NCI-H1436 treated with DMSO at 0.1 percent for 48 hours (cell line): ENCODE measurements at places on chromosomes 7 and 10.
A peak's percentile ranks its signal among the peaks of the same experiment; 100 is the strongest.

GRCh38 chr7:17159500-17160037 lies 138.9 kb upstream of the AHR start:
- no peak for DNase-seq

DNA sequence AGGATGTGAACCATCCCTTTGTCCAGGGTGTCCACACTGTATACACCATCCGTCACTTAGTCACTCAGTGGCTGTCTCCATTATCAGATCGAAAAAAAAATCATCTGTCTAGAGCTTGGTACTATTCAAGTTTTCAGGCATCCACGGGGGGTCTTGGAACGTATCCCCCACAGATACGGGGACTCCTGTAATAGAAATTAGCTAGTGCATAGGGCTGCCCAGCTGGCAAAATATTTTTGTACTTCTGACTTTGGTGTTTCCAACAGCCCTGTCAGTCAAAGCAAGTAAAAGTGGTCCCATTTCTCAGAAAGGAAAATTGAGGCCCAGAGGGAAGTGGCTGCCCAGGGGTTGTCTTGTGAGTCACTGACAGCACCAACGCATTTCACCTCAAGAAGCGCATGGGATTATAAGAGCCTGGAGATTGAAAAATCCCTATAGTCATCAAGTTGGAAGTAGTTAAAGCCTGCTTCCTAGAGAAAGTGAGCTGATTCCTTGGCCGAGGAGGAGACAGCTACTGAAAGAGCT lies 52.1 kb upstream of the SLC29A3 start:
- no peak for DNase-seq

DNA sequence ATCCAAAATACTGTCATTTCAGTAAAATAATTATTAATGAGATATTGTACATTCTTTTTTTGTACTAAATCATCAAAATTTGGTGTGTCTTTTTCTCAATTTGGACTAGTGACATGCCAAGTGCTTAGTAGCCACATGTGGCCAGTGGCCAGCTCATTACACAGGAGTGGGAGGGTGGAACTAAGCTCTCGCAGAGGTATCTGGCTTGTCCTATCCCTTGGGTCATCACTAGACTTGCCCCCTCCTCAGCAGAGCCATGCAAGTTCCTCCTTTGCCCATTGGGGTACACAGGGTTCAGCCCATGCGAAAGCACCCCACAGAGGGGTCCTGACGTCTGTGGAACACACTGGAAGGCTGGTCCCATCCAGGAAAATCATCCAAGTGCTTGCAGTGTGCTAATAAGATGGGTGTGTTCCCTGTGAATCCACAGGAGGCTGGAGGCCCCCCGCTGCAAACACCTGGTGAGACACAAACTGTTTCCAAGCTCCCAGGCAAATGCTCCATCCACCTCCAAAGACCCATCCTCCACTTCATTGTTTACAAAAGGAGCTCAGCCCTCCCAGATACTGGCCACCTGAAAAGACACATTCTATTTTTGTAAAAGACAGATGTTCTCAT lies 1.3 kb downstream of the ARHGAP22 start:
- DNase-seq: no peak

GRCh38 chr10:73772281-73773151 lies 9.3 kb upstream of the CHCHD1 start:
- DNase-seq: no peak

DNA sequence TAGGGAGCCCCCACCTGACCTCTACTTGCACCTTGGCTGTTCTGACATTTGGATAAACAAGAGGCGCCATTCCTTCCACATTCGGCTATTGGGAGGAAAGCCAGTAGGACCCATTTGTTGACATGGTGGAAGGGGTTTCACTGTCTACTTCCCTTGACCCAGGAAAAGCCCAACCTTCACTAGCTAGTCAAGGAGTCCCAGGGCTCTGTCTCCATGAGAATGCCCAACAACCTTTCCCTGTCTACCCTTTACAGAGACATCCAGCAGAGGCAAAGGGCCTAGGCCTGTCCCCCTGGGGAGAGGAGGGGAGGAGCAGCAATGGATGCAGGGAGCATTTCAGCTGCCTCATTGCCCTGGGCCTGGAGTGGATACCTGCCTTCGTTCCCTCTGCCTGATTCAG lies 136.1 kb downstream of the NEURL1 start:
- no peak for DNase-seq

DNA sequence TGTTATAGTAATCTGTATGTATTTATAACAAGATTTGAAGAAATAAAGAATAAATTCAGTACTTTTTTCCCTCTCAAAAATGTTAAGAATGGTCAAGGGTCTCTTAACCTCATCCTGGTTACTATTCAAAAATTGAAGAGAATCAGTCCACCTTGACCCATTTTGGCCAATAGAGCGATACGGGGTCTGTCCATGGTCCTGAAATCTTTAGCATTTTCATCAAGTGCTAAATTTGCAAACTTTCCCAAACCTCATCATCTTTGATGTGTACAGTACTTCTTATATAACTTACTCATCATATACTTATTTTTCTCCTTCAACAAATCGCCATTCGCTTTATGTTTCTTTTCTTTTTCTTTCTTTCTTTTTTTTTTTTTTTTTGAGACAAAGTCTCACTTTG lies 23.6 kb downstream of the TMEM178B start:
- DNase-seq: no peak

DNA sequence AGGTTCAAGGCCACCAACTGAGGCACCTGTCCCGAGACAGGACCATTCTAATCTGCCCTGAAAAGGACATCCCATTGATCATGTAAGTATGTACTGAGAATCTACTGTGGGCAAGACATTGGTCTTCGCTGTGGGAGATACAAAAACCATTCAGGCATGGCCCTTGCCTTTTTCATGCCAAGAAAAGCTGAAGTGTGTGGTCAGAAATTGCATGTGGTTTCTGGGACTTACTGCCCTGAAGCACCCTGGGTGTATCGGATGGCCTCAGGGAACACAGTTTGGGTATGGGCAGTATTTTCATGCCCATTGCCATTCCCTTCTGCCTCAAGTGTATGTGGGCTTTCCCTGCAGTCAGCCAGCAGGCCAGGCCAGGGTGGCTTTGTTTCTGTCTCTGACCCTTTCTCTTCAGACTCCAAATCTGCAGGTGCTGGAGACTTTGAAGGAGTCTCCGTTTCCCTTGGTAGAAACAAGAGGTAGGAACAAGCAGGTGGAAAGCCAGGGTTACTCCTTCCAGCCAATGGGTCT lies 285.7 kb downstream of the ZEB1 start:
- DNase-seq: no peak

- DNase-seq: peak; percentile 28
Observed at GRCh38 chr10:74930965-74931364, 104.6 kb downstream of the KAT6B start.

DNA sequence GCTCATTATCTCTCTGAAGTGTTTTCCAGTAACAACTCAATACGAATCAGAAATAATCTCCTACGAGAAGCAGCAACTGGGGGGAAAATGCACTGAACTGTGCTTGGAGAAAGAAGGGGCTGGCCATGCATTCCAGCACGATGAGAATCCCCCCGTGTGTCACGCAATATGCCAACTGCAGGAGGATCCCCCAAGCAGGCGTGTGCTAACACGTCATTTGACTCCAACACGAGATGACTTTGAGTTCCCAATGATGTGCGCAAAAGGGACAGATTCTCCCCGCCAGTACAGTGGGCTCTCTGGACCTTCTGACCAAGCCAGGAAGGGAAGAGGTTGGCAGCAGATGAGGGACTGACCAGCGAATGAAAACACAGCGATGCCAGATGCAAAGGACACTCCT lies 105.5 kb downstream of the KCNMA1 start:
- no peak for DNase-seq

GRCh38 chr7:20030915-20031362 lies 186.2 kb downstream of the MACC1 start:
- no peak for DNase-seq

DNA sequence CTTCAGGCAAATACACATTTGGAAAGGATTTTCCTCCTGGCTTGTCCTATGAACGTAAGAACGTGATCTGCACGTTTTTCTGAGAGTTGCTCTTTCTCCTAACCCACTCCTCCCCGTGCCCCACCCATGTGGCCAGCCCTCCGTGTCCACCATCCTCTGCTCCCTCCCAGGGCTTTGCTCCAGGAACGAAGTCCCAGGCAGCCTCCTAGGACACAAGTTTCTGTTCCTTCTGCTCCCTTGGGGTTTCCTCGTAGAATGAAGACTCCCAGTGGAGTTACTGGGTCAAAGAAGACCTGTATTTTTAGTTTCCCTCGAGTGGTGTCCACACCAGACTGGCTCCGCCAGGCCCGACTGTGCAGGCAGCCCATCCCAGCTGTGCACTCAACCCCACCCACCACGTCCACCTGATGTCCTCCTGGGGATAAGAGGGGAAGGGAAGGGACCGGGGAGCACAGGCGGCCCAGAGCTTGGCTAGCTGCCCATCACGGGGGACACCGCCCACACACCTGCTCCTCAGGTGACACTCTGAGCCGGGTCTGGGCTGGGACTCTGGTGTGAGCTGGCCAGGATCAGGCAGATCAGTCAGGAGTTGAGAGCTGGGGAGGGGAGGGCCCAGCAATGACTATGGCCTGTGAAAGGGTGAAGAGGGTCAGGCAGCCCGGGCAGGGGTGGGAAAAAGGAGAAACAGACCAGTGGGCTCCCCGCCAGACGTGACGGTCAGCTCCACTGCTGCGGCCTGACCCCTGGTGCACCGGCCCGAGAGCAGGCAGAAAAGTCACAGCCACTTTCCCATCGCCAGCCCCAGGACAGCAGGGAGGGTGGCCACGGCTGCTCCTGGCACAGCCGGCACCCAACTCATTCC lies 54.3 kb upstream of the PPP2R2D start:
- DNase-seq: no peak

GRCh38 chr10:52213321-52213752 lies 100.7 kb upstream of the DKK1 start:
- no peak for DNase-seq

DNA sequence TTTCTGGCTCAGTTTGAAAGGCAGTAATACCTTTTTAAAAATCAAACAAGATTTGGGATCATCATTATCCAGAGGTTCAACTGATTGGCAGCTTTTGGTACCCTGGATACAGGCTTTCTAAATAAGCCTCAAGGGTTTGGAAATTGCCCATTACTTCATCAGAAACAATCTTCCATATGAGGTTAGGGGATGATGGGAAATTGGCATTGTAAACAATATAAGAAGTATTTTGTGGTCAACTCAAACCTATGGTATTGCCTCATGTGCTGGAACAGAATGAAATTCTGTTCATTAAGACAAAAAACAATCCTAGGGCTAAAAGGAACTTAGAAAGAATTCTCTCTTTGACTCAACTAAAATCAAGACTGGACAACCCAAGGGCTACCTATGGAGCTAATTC lies 92.6 kb upstream of the HECTD2 start:
- no peak for DNase-seq

- no peak for DNase-seq
Observed at GRCh38 chr10:124222988-124223710, 129.8 kb upstream of the CHST15 start.

DNA sequence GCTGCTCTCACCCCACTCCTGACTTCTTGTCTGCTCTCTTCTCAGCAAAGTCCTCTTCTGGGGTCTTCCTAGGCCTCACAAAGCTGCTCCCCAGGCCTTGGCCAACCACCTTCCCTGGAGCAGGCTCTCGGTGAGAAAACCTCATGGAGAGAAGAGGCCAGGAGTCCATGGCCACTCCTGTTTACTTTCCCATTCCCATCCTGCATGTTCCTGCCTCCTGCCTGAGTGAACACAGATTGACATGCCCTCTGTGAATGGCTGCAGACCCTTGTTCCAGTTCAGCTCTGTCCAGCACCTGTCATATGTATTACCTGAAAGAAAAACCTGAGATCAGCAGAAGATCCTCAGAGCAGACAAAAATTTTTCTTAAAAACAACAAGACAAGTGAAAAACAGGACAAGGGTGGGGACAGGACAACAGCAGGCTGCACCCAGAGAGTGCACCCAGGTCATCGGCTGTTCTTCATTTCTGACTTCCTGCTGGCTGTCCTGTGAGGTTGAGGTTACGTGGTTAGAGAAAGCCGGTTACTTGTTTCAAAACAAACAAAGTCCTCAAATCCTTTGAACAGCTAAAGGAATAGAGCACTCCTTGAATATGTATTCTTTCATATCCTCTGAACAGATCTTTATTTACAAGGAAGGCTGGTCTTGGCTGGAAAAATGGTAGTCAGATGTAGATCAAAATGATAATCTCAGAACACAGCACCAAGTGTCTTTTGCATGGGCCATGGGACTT lies 34.0 kb upstream of the DLD start:
- no peak for DNase-seq

GRCh38 chr10:71393841-71394475 lies 2.8 kb upstream of the CDH23 start:
- no peak for DNase-seq

DNA sequence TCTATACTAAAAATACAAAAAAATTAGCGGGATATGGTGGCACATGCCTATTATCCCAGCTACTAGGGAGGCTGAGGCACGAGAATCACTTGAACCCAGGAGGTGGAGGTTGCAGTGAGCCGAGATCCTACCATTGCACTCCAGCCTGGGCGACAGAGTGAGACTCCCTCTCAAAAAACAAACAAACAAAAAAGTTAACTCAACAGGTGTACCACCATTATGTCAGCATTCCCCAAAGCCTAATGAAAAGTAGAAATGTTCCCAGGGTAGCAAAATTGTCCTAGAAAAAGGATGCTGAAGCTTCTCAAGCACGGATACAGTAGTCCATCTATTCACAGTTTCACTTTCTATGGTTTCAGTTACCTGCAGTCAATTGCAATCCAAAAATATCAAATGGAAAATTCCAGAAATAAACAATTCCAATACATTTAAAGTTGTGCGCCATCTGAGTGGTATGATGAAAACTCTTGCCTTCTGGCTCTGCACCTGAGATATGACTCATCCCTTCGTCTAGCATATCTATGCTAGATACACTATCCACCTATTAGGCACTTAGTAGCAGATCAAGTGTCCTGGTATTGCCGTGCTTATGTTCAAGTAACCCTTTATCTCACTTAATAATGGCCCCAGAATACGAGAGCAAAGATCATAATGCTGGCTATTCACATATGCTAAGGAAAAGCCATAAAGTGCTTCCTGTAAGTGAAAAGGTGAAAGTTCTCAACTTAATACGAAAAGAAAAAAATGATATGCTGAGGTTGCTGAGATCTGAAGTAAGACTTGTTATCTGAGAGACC lies 37.2 kb upstream of the SLC35G1 start:
- DNase-seq: no peak

DNA sequence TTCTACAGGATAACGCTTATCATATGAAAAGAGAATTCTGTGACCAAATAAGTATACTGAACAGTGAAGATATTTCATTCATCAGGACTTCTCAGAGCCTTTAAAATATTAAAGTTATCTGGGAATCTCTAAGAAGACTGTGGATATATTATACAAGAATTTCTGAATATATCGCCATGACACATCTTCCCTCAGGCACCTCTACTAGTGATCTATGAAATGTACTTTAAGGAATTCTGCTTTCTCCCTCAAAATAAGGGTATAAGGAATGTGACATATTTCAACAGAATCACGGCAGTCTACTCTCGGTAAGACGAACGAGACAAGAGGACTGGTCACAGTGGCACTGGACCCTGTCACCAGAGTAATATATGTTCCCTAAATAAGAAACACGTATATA lies 504.2 kb upstream of the PHF14 start:
- DNase-seq: no peak
